ENCODE measurements at places on chromosomes 16 and 17.

- DNase-seq = no peak
Measured at GRCh38 chr17:28702752-28703150, 8.9 kb downstream of the PROCA1 start.

GRCh38 chr17:58272367-58273280 lies 8.1 kb downstream of the MPO start:
- no peak for DNase-seq

DNA sequence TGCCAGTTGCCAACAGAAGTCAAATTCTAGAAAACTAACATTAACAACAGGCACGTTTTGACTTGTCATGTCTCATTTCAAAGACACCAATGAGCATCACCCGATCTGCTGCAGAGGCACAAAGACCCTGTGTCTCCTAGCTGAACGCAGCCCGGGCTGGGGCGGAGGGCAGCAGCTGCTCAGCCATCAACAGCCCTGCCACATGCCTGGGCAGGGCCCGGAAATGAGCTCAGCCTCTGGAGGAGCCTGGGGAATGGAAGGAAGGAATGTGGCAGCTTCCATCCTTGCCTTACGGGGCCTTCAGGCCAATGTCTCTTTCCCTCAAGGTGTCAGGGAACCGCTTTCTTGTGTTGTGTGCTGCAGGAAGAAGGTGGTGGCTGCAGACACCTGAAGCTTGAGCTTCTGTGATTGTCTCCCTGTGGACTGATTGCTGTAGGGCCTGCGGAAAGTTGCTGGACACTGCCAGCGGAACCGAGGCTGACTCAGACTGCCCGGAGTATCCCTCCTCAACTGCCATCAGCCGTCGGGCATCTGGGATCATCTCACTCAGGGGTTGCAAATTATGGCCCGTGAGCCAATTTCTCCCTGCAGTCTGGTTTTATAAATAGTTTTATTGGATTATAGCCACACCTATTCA lies 7.3 kb downstream of the CDH13 start:
- DNase-seq = no peak

DNA sequence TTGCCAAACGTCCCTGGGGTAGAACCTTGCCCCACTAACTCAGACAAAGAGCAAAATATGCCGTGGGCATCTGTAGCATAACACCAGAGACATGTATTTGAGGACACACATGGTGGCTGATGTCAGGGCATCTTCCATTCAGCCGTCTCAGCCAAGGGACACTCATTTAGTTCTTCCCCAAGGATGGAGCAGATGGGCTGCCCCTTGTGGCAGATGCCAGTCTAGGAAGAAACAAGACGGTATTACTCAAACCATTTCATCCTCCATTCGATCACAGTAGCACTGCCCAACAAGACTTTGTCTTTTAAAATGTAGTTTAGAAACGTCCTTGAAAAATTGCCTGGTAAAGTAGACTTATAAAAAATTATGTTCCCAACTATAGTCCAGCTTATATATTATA lies 937.6 kb upstream of the EEF2KMT start:
- no peak for DNase-seq

DNA sequence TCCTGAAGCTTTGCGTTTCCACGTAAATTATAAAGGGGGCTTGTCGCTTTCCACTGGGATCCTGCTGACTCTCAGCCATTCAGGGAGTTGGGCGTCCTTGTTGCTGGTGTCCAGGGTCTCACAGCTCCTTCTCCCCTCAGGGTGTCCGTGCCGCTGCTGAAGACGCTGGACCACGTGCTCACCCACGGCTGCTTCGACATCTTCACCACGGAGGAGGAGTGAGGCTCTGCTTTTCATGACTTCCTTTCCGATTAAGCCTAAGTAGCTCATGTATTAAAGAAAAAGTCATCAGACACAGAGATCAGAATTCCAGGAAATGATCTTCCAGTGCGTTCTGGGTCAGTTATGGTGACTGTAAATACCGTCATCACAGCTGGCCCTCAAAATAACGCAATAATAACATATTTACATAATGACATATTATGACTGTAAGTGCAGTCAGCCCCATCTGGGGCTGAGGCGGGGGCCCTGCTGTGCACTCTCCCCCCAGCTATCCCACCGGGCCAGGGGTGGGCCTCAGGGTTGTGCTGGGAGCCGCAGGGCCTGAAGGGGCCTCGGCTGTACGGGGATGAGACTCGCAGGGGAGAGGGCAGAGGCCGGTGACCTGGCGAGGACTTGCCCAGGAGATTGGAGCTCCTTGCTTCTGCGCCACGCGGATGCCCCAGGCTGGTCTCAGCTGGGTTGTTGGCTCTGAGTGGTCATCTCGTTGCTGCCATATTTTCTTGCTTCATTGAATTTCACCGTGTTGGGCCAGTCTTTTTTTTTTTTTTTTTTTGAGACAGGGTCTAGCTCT lies 92.9 kb upstream of the ZNF750 start:
- DNase-seq = no peak

- DNase-seq = no peak
Measured at GRCh38 chr17:77646046-77646430, 312.5 kb upstream of the TNRC6C start.

- DNase-seq = peak; percentile 70
Measured at GRCh38 chr17:45299361-45299760, 17.5 kb downstream of the MAP3K14 start.

DNA sequence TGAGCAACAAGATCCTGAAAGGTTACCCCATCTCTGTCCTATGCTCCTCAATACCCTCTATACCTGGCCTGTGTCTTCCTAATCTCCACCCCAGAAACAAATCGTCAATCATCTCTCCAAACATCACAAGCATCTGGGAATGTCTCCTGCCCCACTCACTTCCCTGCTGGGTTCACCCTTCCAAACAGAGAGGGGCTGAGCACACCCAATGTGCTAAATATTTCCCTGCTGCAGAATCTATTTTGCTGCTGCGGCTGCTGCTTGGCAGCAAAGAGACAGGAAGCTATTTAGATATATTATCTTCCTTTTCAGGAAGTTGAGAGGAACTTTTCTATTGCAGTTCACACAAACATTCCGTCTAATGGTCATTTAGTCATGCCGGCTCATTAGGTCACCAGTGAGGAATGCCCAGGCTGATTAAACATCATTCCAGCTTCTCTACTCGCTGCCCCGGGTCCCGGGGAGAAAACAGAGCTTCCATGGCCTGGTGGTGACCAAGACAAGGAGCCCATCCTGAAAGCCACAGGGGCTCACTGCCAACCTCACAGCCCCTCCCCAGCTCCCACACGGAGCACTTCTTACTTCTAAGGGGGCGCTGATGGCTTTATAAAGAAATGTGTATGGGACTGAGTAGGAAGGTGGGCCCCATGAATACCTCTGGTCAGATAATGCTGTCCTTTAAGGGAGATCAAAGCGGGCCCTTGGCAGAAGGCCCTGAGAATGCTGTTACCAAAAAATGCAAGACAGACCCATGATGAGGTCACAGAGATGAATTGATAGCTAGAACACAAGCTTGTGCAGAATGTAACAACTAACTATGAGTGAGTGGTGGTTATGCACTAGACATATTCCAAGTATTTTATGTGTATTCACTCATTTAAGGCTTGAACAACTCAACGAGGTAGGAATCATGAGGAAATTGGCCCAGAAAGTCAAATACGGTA lies 218.3 kb downstream of the SOX9 start:
- no peak for DNase-seq

DNA sequence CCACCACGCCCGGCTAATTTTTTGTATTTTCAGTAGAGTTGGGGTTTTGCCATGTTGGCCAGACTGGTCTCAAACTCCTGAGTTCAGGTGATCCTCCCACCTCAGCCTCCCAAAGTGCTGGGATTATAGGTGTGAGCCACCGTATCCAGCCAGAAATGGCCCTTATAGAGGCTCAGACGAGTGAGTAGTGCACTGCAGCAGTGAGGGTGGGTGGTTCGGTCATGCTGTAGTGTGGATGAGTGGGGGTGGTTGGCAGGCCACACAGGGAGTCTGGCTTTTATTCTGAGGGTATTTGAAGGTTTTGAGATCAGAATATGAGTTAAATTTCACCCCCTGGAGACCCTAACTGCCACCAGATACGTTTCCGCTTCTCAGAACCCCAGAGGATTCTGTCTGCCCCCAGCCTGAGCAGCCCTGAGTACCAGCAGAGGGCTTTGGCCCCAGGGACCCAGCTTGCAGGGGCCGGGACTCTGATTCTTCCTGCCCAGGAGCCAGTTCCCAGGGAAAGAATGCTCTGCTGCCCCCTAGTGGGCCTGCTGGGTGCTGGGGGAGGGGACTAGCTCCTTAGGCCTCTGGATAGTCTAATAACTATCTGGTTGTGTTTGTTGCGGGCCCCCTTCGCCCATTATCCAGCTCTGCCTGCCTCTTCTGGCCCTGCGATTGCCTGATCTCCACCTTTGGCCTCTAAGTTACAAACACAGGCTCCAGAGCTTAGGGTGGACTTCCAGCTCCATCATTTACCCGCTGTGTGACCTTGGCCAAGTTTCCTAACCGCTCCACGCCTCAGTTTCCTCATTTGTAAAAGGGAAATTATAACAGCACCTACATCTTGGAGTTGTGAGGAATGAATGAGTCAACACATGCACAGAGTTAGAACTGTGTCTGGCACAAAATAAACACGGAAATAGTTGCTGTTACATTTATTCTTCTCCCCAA lies 2.0 kb downstream of the ZNF771 start:
- peak; percentile 59 for DNase-seq

DNA sequence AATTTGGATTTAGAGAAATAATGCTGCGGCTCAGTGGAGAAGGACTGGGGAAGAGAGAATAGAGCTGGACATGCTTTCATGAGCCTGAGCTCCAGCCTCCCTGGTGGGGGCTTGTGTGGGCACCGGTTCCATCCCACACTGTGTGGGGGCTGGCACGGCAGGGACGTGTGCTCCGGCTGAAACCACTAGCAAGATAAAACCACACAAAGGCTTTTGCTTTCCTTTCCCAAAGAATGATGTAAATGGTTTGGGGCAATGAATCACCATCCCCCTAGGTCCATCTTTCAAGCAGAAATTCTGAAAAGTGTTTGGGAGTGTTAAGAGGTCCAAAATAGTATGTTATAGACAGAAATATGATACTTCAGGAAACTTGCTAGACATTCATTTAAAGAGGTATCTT lies 77.0 kb downstream of the CDH11 start:
- DNase-seq = no peak

DNA sequence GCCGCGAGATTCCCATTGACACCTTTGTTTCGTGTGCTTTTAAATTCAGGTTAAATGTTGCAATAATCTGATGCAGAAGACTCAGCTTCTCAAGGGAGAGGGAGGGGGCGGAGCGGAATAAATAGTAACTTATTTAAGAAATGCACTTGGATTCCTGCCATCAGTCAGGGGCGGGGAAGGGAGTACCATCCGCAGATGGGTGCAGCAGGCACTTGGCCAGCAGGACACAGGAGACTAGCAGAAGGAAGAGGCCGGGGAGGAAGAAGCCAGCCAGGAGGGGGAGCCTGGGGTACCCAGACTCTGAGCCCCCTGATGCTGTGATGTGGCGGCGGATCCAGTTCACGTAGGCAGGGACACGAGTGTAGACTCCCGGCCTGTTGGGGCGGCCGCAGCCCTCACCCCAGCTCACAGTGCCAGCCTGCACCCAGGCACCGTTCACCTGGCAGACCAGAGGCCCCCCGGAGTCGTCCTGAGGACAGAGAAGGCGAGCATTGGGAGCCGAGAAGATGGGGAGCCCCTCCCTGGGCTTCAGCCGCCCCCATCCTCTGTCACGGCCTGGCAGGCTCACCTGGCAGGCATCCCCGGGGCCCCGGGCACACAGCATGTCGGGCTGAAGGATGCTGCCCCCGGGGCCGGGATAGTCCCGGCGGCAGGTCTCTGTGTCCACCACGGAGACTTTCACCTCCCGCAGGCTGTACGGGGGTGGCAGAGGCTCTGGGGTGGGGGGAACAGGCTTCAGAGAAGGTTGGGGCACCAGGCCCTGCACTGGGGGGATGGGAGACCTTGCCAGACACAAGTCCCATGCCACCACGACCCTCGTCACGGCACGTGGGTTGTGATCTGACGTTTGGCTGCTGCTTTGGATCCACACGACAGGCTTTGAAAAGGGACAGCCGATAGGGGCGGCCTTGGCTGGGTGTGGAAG lies 3.2 kb downstream of the TPSG1 start:
- no peak for DNase-seq

- no peak for DNase-seq
Measured at GRCh38 chr17:73588891-73589290, 55.4 kb downstream of the SDK2 start.

DNA sequence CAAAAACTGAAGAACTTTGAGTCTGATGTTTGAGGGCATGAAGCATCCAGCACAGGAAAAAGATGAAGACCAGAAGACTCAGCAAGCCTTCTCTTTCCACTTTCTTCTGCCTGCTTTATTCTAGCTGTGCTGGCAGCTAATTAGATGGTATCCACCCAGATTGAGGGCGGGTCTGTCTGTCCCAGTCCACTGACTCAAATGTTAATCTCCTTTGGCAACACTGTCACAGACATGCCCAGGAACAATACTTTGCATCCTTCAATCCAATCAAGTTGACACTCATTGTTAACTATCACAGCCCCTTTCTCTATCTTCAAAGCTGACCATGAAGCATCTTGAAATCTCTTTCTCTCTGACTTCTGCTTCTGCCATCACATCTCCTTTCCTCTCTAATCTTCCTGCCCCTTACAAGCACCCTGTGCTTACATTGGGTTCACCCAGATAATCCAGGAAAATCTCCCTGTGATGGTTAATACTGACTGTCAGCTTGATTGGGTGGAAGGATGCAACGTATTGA lies 115.9 kb upstream of the CDH13 start:
- no peak for DNase-seq

DNA sequence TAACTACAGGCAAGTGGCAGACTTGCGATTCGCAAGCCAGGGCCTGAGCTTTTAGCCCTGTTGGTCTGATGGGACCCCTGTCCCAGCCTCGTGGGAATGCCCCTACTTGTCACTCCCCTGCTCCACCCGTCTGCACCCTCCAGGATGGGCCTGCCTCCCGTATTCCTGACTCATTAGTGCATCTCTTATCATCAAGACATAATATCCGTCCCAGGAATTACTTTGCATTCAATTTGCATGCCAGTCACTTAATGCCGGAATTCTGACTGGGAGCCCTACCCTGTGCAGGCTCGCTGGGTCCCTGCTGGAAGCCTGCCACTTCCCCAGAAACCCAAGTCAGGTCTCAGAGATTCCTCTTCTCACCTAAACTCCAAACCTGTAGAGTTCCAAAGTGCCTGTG lies 3.3 kb downstream of the PRSS53 start:
- no peak for DNase-seq

DNA sequence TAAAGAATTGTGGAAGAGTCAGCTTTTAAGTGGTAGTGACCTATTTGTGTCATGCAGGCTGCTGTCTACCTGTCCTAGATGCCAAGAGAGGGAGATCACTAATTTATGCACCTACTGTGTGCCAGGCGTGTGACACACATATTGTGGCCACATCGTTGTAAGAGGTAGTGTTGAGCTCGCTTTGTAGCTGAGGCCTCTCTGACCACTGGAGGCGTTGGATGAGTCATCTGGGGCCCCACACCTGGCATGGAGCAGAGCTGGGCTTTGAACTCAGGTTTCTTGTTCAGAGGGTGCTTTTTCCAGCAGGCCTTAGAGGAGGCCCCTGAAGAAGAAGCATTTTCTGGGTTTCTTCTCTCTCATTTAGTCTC lies 52.3 kb upstream of the LGALS9 start:
- no peak for DNase-seq

Measured in Kasumi-1 (cell line).